ENCODE measurements at places on chromosomes 6 and 20.

DNA sequence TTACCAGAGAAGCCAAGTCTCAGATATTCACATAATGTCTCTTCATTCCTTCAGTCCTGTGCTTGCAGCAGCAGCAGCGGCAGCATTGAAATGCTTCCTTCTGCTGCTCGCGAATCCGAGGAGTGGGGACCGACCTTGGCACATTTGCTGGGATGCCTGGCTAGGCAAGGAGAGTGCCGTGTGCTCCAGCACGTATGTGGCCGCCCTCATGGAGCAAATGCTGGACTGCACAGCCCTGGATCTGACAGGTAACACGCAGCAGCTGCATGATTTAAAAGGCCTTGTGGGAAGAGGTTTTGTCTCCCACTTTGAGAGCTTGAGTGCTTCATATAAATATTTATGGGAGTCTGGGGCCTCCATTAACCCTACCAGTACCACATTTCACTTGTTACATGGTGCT is 9.9 kb downstream of the MAFB start:
- DNase-seq = no peak

DNA sequence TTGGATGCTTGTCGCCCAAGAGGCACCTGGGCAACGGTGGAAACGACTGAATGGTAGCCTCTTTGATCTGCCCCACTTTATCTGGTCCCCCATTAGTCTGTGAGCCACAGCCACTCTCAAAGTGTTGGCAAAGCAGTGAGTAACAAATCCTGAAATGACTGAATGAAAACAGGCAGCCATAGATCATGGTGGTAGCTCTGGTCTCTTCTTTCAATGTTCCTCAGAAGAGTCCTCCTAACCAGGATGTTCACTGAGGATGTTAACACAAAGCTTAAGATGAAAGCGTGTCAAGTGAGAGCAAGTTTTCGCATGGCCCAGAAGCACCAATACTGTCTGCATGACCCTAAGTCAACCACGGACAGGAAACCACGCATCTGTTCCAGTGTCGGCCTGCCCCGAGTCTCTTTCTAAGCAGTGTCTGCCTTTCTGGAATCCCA is 107.3 kb downstream of the IRF4 start:
- DNase-seq = peak; percentile 37

GRCh38 chr6:6518631-6519427 is 69.7 kb upstream of the LY86 start:
- no peak for DNase-seq

DNA sequence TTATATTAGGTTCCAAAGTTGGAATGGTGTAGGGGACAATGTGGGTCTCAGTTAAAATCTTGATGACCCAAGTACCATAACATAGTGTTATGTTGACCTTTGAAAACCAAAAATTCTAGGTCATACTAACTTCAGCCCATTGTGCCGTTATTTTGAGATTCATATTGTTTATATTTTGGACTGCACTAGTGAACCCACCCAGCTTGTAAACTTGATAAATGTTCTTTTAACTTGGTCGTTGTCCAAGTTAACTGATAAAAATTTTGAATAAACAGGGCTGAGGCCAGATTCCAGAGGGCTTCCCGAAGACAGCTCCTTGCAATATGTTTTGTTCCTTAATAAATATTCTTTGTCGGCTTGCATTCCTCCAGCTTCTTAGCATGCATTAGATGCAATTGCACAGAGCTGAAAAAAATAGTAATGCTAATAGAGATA is 90.3 kb downstream of the BCAS1 start:
- DNase-seq = no peak

DNA sequence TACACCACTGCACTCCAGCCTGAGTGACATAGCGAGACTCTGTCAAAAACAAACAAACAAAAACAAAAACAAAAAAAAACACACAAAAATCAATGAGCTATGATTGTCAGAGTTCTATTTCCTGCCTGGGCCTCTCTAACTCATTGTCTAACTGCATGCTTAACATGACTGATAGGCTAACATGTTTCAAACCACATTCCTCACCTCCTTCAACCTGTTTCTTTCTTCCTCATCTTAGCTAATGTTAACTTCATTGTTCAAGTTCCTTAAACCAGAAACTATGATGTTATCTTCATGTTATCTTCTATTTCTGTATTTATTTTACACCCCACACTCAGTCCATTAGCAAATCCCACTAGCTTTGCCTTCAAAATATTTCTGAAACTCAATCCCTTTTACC is 41.5 kb downstream of the BEND6 start:
- DNase-seq = no peak

DNA sequence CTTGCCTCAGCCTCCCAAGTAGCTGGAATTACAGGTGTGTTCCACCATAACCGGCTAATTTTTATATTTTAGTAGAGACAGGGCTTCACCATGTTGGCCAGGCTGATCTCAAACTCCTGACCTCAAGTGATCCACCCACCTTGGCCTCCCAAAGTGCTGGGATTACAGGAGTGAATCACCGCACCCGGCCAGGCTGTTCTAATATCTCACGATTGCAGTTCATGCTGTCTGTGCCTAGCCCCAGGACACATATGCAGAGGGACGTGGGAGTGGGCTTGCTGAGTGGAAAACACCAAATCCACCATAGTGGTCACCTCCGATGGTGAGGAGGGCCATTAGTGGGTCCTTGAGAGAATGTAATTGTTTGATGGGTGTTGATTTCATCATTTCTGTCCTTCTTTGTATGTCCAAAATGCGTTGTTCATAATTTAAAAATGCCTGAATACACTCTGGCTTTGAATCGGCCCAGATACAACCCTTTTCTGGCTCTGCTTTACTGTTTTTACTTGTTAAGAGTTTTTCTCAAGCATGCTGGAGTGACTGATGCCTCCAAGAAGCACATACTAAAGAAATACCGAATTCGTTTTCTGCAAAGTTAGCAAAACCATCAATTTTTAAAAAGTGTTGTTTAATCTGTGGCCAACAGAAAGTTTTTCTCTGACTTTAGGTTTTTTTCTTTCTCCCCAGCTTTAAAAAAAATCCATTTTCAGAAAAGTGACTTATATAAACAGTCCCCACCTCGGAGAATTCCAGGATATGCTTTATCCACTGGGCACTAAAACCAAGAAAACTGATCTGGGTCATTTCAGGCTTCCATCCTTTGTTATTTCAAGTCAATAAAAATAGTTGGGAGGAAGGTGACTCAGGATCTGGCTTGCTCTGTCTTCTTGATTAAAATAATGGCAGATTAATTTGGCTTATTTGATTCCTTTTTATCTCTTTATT is 18.8 kb upstream of the RALGAPA2 start:
- no peak for DNase-seq

DNA sequence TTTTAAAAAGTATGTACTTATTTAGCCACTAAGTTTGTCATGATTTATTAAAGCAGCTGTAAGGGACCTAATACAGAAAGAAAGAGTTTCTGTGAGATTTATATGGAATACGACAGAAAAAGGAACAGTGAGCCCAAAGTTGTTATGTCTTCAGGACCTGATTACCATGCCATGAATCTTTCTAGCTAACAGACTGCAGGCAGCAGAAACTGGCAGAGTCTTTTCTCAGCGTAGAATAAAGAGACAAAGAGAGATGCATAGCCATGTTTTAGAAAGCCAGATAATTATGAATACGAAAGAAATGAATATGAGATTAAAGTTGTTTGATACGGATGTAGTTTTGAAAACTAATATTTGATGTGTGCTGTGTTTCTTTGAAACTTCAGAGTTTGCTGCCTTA is 624.1 kb upstream of the ADGRB3 start:
- no peak for DNase-seq

GRCh38 chr20:11230999-11231398 is 557.2 kb upstream of the JAG1 start:
- no peak for DNase-seq
